ENCODE measurements at places on chromosomes 6 and 20. TPM values are rescaled to one million over a fixed set of nuclear protein-coding genes. Genes with fewer than 3 reads are reported as not detected.
A peak's percentile ranks its signal among the peaks of the same experiment; 100 is the strongest.

SUPT3H gene
- 6.2 TPM for total RNA-seq

- H3K36me3 ChIP-seq: no peaks in the 10 kb centered on the region
- no peaks in the 10 kb centered on the region for H3K4me1 ChIP-seq
- H3K27ac ChIP-seq: no peak overlapping the region
- no peaks in the 10 kb centered on the region for H3K27me3 ChIP-seq
Observed at GRCh38 chr20:53001498-53002301, 29.5 kb downstream of the TSHZ2 start.

IBTK gene
- total RNA-seq: 30.5 TPM

- peaks cover 75% of the 10 kb centered on the region for H3K4me1 ChIP-seq
- H3K4me3 ChIP-seq: peak overlapping the region; percentile 38
- H3K27me3 ChIP-seq: no peaks in the 10 kb centered on the region
- peaks cover 48% of the 10 kb centered on the region for H3K36me3 ChIP-seq
Observed at GRCh38 chr20:41072190-41072863, 43.7 kb downstream of the TOP1 start.

DNA sequence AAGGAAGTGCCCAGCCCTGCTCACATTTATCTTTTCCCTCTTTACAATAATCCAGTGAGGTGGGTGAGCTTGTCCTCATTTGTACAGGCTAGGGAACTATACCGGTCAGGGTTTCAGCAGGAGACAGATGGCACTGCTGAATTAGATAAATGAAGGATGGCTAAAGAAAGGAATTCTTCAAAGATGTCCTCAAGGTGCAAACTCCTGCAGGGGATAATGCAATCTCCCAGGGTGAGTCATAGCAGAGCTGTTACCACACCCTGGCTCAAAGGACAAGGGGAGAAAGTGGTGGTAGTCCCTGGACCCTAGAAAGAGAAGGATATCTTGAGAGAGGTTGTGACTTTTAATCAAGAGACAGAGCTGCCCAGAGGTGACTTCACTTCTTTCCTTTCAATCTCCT is 66.7 kb downstream of the RFPL4B start:
- no peak for DNase-seq
- no peak overlapping the region for H3K4me3 ChIP-seq
- H3K27me3 ChIP-seq: no peaks in the 10 kb centered on the region
- H3K27ac ChIP-seq: no peak overlapping the region
- no peaks in the 10 kb centered on the region for H3K36me3 ChIP-seq

DNA sequence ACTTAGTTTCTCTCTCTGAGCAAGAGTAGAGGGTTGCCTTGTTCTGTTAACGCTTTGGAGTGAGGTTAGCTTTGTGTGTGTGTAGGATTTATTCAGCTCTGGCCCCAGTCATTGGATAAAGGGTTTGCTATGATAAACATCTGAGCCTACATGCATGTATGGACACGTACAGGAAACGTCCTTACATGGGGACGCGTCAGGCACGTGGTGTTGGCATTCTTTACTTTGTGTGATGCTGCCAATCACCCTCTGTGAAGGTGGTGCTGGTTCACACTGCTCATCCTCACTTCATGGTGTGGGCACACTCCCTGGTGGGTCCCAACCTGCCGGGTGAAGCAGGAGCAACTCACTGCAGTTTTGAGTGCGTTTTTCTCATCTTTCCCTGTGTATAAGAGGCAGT is 53.4 kb upstream of the CD93 start:
- no peaks in the 10 kb centered on the region for H3K27me3 ChIP-seq
- no peak for DNase-seq
- no peak overlapping the region for H3K27ac ChIP-seq

ADGRG6 gene
- 73.2 TPM for total RNA-seq

GRCh38 chr6:124670801-124671200 is 291.4 kb upstream of the RNF217 start:
- no peaks in the 10 kb centered on the region for H3K27me3 ChIP-seq
- DNase-seq: no peak
- no peak overlapping the region for H3K27ac ChIP-seq
- no peaks in the 10 kb centered on the region for H3K4me1 ChIP-seq
- H3K36me3 ChIP-seq: peaks cover under 1% of the 10 kb centered on the region

C6orf52 gene
- not detected for total RNA-seq

- no peak for DNase-seq
- no peaks in the 10 kb centered on the region for H3K36me3 ChIP-seq
- peaks cover 11% of the 10 kb centered on the region for H3K27me3 ChIP-seq
- peaks cover 1% of the 10 kb centered on the region for H3K4me1 ChIP-seq
- H3K4me3 ChIP-seq: no peak overlapping the region
Observed at GRCh38 chr20:48766205-48766604, 61.6 kb downstream of the PREX1 start.

DNA sequence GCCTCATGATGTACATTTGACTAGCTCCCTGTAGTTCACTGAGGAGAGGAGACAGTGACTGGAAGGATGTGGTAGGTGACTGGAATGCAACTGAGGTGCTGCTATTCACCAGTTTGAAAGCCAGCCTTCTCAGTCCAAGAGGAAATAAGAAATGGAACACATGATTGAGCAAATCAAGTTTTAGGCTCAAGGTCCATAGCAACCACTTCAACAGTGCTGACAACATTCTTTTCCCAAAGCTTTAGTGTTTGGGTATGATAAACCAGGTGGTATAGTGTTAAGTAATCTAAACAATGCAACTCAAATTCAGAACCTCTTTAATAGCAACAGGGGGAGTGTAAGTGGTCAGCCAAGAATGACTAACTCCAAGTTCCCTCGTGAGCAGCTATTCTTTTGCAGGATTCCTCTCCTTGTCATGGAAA is 9.2 kb downstream of the ZHX3 start:
- 0 out of 2 replicates have a peak, but pooled peaks cover 3% of the 10 kb centered on the region for H3K36me3 ChIP-seq
- H3K27me3 ChIP-seq: no peaks in the 10 kb centered on the region

Data from HFFc6 (cell line).